ENCODE measurements at places on chromosomes 3 and 15.

- DNase-seq, result no peak
These were observed 46.0 kb downstream of the RARB start for GRCh38 chr3:25474052-25474451.

- DNase-seq, result no peak
These were observed 151.0 kb downstream of the CD47 start for GRCh38 chr3:107939691-107940442.

- DNase-seq, result no peak
These were observed 141.3 kb downstream of the P2RY1 start for GRCh38 chr3:152976239-152976638.

- no peak for DNase-seq
These were observed 227.8 kb downstream of the UBE2E2 start for GRCh38 chr3:23430781-23431398.

DNA sequence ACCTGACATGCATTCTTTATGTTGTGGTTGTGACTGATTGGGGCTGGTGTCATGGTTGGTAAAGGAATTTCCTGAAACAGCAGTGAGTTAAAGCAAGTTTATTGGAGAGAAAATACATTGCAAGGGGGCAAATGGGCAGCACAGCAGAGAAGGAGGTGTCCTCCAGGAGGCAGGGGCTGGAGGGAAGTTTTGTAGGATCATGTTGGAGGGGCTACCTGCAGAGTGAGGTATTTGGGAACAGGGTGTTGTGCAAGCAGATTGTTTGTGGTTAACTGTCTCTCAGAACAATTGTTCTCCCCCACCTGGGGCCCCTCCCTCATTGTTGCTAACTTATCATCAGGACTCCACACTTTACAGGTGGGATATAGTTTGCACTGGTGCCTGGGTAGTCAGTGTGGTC is 196.0 kb downstream of the NSUN3 start:
- DNase-seq, result no peak
